Fibroblast of villous mesenchyme (primary cell): ENCODE measurements at places on chromosomes 1 and 21.
A peak's percentile ranks its signal among the peaks of the same experiment; 100 is the strongest.

- no peak for DNase-seq
These were observed 6.2 kb downstream of the DAP3 start for GRCh38 chr1:155695072-155695471.

GRCh38 chr1:118084400-118084799 lies 100.6 kb downstream of the SPAG17 start:
- DNase-seq, result no peak

- DNase-seq, result no peak
These were observed 9.5 kb downstream of the GPR137B start for GRCh38 chr1:236151739-236152424.

GRCh38 chr1:27011058-27011764 lies 1.4 kb downstream of the TENT5B start:
- peak; percentile 89 for DNase-seq

DNA sequence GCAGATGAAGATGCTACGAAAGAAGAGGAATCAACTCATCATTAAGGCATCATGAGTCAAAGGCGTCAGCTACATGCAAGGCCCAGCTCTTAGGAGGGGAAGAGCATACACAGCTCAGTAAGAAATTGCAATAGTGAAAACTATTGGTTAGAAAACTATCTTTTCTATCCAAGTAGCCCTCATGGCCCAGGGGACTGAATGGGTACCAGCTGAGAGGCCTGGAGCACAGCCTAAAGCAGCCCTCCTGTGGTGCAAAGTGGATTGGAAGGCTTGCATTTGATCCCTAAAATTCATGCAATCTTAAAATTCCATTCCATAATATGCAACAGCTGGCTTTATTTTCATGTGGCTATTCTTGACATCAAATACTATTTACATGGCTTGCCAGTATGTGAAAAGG lies 251.8 kb upstream of the USP24 start:
- no peak for DNase-seq

DNA sequence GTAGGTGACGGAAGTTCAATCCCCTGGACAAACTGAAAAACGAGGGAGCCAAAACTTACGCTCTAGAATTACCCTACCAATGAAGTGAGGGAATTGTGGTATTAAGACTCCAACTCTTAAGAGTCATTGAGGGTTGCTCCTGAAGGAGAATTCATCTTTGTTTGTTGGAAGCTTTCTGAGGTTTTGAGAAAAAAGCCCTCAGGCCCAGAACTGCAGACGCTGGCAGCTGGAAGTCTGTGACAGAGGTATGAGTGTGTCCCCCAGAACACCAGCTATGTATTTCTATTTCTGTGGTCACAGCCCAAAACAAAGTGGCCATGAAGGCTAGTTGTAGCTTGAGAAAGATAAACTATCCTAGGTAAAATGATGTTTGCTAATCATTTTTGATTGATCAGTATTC lies 438.8 kb upstream of the B3GALT2 start:
- DNase-seq, result no peak

DNA sequence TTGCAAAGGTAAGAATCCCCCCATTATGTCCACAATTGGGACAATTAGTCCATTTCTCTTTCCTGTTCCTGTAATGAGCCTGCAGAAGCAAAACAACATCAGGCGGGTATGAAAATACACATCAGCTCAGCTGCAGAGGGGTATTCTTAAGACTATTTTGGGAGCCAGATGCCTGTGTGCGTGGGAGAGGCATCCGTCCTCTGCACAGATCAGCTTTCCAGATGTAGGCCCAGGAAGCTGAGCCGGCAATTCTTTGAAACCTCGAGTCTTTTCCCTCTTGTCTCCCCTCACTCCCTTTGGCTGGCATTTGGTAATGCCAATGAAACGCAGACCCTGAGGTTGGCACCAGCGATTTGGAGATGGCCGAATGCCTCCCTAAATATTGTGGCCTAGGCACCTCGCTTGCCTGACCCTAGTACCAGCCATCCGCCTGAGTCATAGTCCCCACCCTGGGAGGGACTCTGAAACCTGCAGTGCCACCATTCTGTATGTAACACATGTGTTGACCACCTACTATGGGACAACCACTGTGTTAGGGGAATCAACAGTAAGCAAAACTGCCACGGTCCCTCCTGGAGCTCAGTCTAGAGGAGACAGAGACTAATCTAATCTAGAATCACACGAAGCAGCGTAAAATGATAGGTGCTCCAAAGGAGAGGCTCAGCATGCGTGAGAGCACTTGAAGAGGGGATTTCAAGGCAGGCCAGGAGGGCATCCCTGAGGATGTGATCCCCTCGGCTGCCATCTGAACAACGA lies 603.0 kb downstream of the MATN1 start:
- DNase-seq, result peak; percentile 25

- DNase-seq, result no peak
These were observed 82.3 kb downstream of the GPR89B start for GRCh38 chr1:148010527-148010926.

DNA sequence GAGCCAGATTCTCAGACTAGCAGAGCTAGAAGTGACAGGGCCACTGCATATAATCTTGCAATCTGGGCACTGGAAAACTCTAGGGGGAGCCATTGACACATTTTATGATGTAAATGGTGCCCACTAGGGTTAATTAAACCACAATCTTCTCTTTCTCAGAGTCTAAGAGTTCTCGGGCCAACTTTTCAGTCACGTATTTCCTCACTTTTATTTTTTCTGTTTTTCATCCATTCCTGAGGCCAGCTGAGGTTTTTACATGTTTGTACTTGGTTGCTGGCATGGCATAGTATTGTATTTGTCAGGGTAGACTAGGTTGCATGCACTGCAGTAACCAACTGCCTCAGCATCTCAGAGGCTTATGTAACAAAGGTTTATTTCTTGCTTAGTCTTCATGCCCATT lies 138.2 kb downstream of the ZNF326 start:
- DNase-seq, result peak; percentile 2

GRCh38 chr1:119895102-119895501 lies 1.2 kb downstream of the ADAM30 start:
- DNase-seq, result no peak

DNA sequence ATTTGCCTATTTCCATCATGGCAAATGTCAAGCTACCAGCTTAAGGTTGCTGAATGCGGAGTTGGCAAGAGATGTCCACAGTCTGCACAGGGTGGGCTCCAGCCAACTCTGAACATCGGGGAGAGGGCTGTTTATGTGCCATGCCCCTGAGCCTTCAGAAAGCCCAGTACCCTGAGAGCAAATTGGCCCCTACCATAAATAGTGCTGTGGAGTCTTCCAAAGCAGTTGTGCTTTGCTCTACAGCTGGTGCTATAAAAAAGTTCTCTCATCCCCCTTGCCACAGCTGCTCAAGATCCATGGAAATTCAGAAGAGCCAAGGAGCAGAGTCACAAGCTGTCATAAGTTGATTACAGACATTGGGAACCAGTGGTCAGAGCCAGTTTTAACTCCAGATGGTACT lies 85.6 kb upstream of the CLDN14 start:
- DNase-seq, result no peak

GRCh38 chr1:160030657-160031364 lies 979 bp downstream of the PIGM start:
- DNase-seq, result no peak

DNA sequence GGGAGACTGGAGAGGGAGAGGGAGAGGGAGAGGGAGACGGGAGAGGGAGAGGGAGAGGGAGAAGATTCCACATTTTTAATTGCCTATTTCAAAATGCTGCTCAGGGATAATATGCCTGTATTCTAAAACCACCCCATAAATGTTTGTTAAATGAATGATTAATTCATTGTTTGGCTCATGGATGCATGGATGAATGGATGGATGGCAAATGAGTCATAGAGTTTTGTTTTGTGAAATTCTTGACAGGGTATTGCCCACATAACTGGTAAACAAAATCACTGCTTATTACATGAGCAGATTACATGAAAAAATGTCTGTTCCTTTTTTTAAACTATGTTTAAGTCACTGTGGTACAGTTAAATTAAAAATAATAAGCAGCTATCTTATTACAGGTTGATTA lies 220.4 kb downstream of the ZP4 start:
- no peak for DNase-seq

- DNase-seq, result no peak
These were observed 5.8 kb downstream of the TTC22 start for GRCh38 chr1:54795356-54795665.

DNA sequence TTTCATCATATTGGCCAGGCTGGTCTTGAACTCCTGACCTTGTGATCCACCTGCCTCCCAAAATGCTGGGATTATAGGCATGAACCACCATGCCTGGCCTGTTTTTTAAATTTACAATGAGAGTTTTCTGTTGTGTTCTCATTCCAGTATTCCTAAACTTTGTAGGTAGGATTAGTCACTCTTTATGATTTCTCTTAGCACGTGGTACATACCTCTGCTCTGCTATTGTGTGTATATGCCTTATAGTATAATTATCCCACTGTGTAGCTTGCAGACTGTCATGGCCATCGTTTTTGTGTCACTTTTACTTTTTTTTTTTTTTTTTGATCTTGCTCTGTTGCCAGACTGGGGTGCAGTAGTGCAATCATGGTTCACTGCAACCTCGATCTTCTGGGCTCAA lies 14.5 kb downstream of the PATJ start:
- DNase-seq, result no peak

- peak; percentile 59 for DNase-seq
These were observed 56.8 kb downstream of the ZBTB17 start for GRCh38 chr1:15918962-15919715.

- DNase-seq, result no peak
These were observed 3.4 kb downstream of the TRIM11 start for GRCh38 chr1:228403231-228403631.

GRCh38 chr1:198856601-198857000 lies 217.8 kb downstream of the PTPRC start:
- DNase-seq, result peak; percentile 77

DNA sequence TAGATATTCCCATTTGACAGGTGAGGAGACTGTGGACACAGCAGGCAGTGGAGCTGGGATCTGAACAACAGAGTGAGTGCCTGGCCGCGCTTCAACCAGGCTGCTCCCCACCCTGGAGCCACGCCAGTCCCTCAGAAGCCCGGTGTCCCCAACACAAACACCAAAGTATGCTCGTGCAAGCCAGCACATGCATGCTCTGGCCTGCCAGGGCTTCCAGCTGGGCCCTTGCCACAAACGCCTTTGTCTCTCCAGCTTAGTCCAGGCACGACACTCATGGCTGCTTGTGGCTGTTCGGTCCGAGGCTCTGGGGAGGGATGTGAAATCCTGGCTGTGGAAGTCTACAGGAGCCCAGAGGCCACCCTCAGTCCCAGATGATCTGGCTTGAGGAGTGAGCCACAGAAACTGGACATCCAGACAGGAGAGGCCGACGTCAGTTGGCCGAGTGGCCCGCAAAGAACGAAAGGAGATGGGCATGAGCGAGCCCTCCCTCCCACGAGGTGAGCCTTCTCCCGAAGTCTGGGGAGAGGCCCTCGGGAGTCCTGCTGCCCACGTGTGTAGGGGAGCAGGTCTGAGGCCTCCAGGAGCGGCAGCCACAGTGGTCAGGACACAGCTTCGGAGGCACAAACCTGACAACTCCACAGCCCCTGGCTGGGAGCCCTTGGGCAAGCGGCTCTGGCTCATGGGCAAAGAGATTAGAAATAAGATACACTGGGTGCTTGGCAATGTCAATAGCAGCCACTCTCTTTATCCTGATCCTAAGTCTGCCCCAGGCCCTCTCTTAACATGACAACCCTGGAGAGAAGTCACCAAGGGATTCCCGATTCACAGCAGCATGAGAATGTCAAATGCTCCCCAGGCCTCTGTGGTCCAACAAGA lies 117.1 kb upstream of the IFFO2 start:
- no peak for DNase-seq

DNA sequence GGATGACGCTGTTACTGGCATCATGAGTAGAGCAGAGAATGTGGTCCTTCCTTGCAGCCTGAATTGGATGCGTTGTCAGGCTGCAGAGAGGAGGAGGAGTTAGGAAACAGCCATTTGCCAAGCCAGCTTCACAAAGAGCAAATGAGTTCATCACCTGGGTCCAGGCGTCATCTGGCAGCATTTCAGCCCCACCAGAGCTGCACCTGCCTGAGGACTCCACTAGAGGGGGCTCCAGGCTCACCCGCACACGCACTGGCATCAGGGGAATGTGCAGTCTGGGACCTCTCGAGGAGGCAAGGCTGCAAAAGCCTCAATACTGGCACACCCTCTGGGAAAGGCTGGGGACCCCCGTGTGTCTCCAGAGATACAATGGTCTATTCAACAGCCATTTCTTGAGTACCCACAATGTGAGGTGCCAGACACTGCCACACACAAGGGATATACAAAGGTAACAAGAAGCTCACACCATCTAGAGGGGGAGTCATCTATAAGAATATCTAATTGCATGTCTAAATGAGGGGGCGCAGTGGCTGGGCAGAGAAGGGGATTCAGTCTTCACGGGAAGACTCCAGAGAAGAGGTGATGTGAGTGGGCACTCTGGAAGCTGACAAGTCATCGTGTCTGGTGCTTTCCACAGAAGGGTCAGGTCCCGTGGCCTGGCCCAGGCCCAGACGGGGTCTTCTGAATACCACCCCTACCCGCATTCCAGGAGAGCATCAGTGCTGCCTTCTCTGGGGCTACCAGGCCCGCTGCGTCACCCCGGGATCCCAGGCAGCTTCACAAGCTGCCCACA lies 53.5 kb upstream of the CNTN2 start:
- DNase-seq, result peak; percentile 60

DNA sequence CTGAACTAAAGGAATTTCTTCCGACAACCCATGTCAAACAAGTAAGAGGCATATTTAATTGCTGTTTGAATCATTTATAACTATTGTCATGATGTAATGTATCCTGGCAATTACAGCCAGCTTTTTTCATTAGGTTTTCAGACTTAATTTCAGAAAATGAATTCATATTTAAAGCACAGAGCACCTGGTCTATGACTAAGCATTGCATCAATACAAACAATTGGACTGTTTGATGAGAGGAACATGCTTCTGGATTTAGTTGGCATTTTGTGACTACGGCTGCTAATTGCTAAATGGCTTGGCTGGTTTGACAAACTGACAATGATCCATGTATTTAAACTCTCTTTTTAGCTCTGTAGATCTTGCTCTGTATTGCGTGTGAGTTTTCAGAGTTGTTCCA lies 853.4 kb downstream of the NCAM2 start:
- no peak for DNase-seq

DNA sequence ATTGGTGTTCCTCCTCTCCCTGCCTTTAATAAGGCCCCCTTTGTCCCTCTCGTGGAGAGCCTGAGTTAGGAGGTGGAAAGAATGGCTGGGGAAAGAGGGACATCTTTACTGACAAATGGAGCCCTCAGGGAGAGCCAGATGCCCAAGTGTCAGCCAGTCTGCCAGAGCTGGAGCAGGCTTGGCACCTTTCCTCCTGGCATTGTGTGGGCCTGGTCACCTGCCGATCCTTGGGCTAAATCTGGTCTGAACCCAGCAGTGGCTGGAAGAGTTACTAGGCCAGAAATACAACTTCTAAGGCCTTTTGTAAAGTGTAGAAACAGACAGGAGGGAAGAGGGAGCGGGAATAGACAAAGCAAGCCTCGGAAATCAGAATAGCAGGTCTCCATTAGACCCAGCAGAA lies 24.9 kb downstream of the VANGL1 start:
- DNase-seq, result no peak

GRCh38 chr1:3912809-3913685 lies 13.0 kb upstream of the C1orf174 start:
- no peak for DNase-seq

GRCh38 chr1:53334781-53335180 lies 6.9 kb upstream of the LRP8 start:
- no peak for DNase-seq

- DNase-seq, result no peak
These were observed 65.8 kb upstream of the VAMP3 start for GRCh38 chr1:7705048-7705907.
